Testis (tissue), 5 donors: ENCODE measurements at places on chromosomes 13 and 19. TPM values are rescaled to one million over a fixed set of nuclear protein-coding genes. Genes with fewer than 3 reads are reported as not detected.

The PRTN3 gene
- not detected for polyA plus RNA-seq

The NCAN gene
- polyA plus RNA-seq: 2.3 TPM

The RASGRP4 gene
- 1.5 TPM for polyA plus RNA-seq

The SYCN gene
- polyA plus RNA-seq: 36.5 TPM

The MEX3D gene
- polyA plus RNA-seq: 45.6 TPM

The MEIS3 gene
- 17.4 TPM for polyA plus RNA-seq

The C19orf18 gene
- 9.8 TPM for polyA plus RNA-seq

The NKG7 gene
- 8.7 TPM for polyA plus RNA-seq

The ZNF225 gene
- polyA plus RNA-seq: 5.1 TPM

The MCEMP1 gene
- not detected for polyA plus RNA-seq

The CCDC70 gene
- polyA plus RNA-seq: 175 TPM

The TMEM221 gene
- polyA plus RNA-seq: 1.4 TPM

The SPTBN4 gene
- 7.2 TPM for polyA plus RNA-seq

The ZNF723 gene
- 3.6 TPM for polyA plus RNA-seq

The ZNF784 gene
- polyA plus RNA-seq: 6.6 TPM

The LILRB1 gene
- polyA plus RNA-seq: 2.2 TPM

The LPAR6 gene
- 34.9 TPM for polyA plus RNA-seq

The IGFL1 gene
- polyA plus RNA-seq: not detected

The ZNF221 gene
- polyA plus RNA-seq: 2.2 TPM

The CKM gene
- polyA plus RNA-seq: 61.1 TPM

The RASIP1 gene
- 8.8 TPM for polyA plus RNA-seq

The MYH14 gene
- polyA plus RNA-seq: 6.0 TPM

The ABHD13 gene
- polyA plus RNA-seq: 7.3 TPM

The ABCA7 gene
- 7.3 TPM for polyA plus RNA-seq

The CCDC8 gene
- polyA plus RNA-seq: 20.1 TPM

The IL12RB1 gene
- 1.8 TPM for polyA plus RNA-seq

The LYL1 gene
- polyA plus RNA-seq: 21.9 TPM

The ANKRD24 gene
- polyA plus RNA-seq: 16.5 TPM

The SIGLEC5 gene
- not detected for polyA plus RNA-seq

The CALR3 gene
- polyA plus RNA-seq: 102 TPM

The TSSK6 gene
- 125 TPM for polyA plus RNA-seq

The MAST1 gene
- 11.7 TPM for polyA plus RNA-seq

The GPR183 gene
- polyA plus RNA-seq: 2.3 TPM

The NUDT19 gene
- 6.7 TPM for polyA plus RNA-seq

The ZNF296 gene
- 3.0 TPM for polyA plus RNA-seq

The ASPDH gene
- polyA plus RNA-seq: 0.90 TPM

The LHB gene
- 4.4 TPM for polyA plus RNA-seq

The NECTIN2 gene
- 158 TPM for polyA plus RNA-seq

The CERS4 gene
- polyA plus RNA-seq: 35.2 TPM
